Activated T-cell treated with anti-CD3 and anti-CD28 coated beads for 4 hours (primary cell): ENCODE measurements at places on chromosomes 5 and 9.

GRCh38 chr5:77230727-77231470 is 20.4 kb downstream of the PDE8B start:
- no peak for DNase-seq

GRCh38 chr9:26326563-26326962 is 566.0 kb downstream of the CAAP1 start:
- DNase-seq = no peak

DNA sequence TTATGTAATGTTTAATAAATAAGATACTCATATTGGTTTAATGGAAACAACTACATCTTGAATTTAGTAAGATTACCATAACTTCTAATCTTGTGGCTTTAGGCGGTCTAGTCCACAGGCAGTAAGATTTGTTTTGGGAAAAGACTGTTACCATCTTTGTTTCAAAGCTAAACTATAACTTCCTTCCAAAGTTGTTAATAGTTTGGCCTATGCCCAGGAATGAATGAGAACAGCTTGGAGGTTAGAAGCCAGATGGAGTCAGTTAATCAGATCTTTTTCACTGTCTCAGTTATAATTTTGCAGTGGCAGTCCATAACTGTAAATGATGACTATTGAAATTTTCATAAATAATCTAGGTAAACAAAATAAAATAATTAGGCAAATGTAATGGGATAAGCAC is 241.8 kb upstream of the KLF9 start:
- DNase-seq = no peak

DNA sequence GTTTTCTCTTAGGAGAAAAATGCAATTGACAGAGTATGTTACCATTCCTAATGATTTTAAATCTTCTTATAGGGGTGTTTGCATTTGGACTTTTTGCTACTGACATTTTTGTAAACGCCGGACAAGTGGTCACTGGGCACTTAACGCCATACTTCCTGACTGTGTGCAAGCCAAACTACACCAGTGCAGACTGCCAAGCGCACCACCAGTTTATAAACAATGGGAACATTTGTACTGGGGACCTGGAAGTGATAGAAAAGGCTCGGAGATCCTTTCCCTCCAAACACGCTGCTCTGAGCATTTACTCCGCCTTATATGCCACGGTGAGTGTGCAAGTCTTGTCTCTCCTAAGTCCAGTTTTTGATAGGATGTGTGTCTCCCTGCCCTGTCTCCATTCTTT is 75.7 kb downstream of the BAAT start:
- no peak for DNase-seq

DNA sequence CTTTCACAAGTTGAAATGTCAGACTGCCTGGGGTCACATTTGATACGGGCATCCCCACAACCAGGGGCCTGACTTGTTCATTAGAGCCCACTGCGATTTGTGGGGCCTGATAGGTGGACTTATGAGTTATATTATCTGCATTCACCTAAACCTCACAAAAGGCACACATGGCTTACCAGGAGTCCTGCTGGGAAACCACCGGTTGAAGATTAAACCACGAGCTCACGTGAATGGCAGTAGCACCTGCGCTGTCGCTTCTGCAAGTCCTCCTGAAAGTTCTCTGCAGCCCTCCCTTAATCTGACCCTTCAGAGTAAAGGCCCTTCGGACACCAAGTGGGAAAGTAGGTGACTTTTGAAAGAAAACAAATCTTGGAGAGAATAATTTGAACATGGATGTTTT is 68.9 kb downstream of the PPIC start:
- DNase-seq = no peak

- DNase-seq = no peak
Observed at GRCh38 chr9:27438522-27438921, 85.6 kb upstream of the IFNK start.

- DNase-seq = no peak
Observed at GRCh38 chr5:140221697-140222223, 46.8 kb downstream of the CYSTM1 start.

GRCh38 chr5:150801117-150801927 is 22.8 kb downstream of the SMIM3 start:
- no peak for DNase-seq

- no peak for DNase-seq
Observed at GRCh38 chr5:175847503-175847902, 23.9 kb upstream of the CPLX2 start.

DNA sequence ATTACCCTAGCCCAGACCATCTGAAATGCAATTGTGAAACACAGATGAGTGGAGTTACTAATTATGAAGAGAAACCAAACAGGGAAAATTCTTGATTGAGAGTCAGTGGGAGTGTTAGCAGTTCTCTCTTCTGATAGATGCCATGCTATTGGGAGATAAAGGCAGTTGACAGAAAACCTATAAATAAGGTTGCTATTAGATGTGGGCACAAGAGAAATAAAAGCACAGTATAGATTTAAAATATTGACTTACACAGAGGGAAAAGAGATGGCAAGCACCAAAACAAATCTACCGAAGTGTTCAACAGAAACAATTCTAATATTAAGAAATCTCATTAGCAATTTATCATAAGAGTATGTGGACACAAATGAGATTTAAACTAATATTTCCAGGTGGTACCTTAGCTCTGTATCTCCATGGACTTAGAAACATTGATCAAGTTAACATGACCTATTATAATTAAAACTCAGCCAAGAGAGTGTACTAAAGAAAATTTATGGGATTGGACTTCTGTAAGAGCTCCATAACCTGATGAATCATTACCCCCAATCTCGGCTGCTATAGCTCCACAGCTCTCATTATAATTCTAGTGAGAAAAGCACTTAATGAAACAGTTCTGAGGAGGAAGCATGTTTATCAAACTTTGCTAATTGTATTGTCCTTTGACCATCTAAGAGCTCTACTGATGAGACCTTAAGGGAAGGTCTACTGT is 665.0 kb upstream of the RIOK2 start:
- DNase-seq = no peak

DNA sequence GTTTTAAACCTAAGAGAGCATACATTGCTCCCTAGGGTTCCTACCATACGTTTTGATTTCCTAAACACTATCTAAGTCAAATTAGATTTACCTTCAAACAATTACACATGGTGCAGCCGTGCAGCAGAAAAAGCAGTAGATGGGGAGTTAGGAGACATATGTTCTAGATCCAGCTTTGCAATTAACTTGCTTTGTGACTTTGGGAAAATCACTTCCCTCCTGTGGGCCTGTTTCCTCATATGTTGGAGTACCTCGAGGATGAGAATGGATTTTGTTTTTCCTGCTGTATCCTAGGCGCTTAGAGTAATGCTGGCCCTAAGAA is 711 bp downstream of the MRPL50 start:
- no peak for DNase-seq

- no peak for DNase-seq
Observed at GRCh38 chr9:127786773-127787104, 905 bp downstream of the CDK9 start.

GRCh38 chr9:17422994-17423680 is 155.7 kb upstream of the SH3GL2 start:
- no peak for DNase-seq

DNA sequence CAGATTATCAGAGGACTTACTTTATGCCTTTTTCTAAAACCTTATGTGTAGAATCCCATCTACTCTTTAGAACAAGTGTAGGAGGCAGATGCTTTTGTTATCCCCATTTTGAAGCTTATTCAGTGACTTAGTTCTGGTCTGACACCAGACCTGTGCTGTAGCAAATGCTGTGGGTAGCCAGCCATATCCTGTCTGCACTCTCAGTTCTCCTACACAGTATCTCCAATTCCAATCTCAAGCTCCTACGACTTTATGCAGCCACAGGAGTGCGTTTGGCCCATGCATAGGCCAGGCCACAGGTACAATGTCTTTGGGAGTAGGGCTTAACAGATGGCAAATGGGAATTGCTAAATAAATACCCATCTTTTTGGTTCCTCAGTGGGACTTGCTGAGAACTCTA is 292.6 kb downstream of the MCTP1 start:
- DNase-seq = no peak

DNA sequence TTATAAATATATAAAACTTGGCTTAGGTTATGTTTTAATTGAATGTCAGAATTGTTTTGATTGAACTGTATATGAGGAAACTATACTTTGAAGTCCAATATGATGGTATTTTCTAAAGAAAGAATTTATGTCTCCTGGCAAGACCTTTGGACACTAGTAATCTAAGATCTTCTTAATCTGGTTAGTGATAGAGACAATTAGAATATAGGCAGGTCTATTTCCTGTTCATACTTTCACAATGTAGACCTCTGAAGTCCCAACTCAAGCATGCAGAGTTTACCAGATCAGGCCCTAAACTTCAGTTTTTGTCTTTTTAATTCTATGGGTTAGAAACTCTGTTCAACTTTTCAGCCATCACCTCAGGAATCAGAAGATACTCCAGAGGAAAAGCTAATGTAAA is 6.9 kb upstream of the TMEM161B start:
- DNase-seq = no peak

- no peak for DNase-seq
Observed at GRCh38 chr5:21711866-21712758, 1141.0 kb downstream of the CDH12 start.

GRCh38 chr5:56481428-56482357 is 248.6 kb upstream of the ANKRD55 start:
- DNase-seq = no peak

DNA sequence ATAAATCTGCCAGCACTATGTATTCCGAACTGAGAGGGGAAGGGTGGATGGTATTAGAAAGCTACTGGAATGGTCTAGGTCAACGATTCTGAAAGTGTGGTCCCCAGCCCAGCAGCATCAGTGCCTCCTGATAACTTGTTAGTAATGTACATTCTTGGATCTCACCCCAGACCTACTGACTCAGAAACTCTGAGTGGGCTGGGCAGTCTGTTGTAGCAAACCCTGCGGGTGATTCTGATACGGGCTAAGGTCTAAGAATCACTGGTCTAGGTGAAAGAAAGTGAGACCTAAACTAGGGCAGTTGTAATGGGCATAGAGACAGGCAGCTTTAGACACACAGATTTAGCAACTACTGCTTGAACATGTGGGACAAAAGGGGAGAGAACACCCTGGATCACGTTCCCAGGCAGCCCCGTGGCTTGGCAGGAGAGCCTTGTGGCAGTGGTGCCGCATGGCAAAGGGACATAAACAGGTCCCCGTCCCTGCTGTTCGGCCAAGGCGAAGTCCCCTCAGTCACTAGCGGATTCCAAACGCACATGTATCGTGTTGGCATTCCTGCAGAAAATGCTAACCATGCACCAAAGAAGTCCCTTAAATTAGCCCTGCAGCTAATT is 216.3 kb downstream of the TTLL11 start:
- no peak for DNase-seq

DNA sequence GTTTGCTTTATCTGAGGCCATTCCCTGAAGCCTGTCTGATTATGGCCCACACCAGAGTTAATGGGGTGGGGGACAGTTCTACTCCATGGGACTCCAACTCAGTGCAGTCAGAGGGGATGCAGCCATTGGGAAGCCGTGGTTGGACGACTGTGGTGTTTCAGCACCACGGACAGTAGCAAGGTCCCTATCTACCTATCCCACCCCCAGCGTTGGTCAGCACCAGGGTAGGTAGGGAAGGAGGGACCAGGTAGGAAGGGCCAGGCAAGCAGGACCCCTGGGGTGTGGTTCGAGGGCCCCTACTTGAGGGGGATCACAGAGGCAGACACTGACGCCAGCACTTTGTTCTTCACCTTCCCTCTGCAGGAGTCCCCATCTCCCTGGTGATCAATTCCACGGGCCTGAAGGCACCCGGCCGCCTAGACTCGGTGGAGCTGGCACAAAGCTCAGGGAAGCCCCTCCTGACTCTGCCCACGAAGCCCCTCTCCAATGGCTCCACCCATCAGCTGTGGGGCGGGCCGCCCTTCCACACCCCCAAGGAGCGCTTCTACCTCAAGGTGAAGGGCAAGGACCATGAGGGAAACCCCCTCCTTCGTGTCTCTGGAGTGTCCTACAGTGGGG is 33.2 kb downstream of the HMCN2 start:
- DNase-seq = no peak

- DNase-seq = no peak
Observed at GRCh38 chr5:179244044-179244443, 101.2 kb downstream of the ADAMTS2 start.

GRCh38 chr5:35160486-35161116 is 69.7 kb downstream of the PRLR start:
- DNase-seq = no peak

DNA sequence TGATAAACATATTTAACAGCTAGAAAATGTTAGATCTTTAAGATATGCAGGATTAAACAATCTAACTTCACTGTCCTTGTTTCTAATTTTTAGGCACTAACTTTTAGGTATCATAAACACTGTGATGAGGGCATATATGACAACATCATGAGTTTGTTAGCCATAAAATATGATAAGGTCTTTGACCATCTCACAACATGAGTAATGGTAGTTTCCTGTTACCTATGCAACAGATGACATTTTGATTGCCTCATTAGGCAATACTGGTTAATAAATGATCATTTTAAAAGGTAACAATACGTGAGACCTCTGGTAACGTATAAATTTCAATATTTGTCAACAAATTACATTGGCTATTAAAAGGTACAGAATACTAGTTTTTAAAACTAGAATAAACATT is 613.5 kb downstream of the PDE4D start:
- DNase-seq = no peak

DNA sequence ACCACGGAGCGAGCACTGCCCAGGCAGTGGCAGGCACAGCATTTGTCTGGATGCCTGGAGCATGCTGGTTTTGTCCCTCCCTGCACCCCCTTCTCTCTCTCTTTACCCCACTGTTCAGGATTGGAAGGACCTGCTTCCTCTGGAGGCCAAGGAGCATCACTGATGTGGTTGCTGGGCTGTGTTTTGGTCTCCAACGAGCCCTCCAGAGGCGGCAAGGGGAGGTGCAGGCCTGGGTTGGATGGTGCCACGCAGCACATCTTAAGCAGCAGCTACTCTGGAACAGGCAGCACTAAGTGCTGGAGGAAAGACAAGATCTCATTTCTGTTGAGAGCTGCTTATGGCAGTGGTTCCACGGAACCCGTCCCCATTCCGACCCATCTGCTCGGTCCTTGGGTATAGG is 139.6 kb downstream of the CMYA5 start:
- no peak for DNase-seq
